ENCODE measurements at places on chromosomes 13 and 19. TPM values are rescaled to one million over a fixed set of nuclear protein-coding genes. Genes with fewer than 3 reads are reported as not detected.

ZNF880 gene
- 28.4 TPM for polyA plus RNA-seq

ZNF99 gene
- 0.99 TPM for polyA plus RNA-seq

RNF17 gene
- not detected for polyA plus RNA-seq

ARHGAP45 gene
- 9.4 TPM for polyA plus RNA-seq

TMTC4 gene
- 34.9 TPM for polyA plus RNA-seq

CRB3 gene
- polyA plus RNA-seq = 31.8 TPM

NAPSA gene
- polyA plus RNA-seq = 10.9 TPM

FOXA3 gene
- 0.44 TPM for polyA plus RNA-seq

OSCAR gene
- 0.30 TPM for polyA plus RNA-seq

C13orf42 gene
- polyA plus RNA-seq = 0.13 TPM

Measured in left renal cortex interstitium (tissue), 4 donors.